ENCODE measurements at places on chromosomes 7 and 10.

DNA sequence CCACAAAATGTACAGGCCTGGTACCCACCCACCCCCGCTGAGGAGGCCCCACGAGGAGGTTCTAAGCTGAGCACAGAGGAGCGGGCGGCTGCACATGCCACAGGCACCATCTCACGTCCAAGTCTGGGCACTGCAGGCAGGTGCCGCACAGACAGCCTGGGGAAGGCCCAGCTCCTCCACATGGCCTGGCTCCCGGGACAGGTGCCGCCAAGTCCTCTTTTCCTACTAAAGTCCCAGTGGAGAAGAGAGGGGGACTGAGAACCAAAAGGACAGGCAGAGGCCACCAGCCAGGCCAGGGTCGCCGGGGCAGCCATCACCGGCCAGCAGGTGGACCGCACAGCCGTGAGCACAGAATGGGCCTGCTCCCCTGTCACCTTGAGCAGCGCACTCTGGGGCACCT, 91.1 kb downstream of the MAD1L1 start:
- no peak for DNase-seq

DNA sequence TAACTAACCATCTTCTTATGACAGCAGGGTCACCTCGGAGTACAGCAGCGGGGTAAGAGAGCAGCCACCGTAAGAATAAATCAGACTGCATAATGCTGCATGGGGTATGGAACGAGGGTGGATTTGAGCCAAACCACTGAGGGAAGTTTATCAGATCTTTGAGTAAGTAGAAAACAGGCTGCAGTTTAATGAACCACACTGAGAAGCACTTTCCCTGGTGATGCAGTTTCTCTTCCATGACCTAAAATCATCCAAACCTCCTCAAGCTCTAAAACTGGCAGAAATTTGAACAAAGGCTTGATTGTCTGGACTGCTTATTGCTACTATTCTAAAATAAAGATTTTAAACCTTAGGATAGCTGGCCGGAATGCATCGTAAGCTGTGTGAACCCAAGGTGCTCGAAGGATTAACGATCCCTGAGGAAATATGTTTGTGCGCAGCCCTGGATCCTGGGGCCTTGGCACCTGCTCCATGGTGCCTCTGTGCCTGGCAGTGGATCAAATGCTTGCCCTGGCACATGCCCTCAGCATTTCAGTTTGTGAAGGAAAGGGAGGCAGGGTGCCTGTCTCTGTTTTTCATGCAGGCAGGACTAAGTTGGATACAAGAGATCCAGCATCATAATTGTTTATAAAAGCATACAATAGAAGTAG, 322.7 kb downstream of the LHFPL3 start:
- DNase-seq, result no peak

- DNase-seq, result no peak
Observed at GRCh38 chr7:105027176-105027853, 13.3 kb downstream of the KMT2E start.

DNA sequence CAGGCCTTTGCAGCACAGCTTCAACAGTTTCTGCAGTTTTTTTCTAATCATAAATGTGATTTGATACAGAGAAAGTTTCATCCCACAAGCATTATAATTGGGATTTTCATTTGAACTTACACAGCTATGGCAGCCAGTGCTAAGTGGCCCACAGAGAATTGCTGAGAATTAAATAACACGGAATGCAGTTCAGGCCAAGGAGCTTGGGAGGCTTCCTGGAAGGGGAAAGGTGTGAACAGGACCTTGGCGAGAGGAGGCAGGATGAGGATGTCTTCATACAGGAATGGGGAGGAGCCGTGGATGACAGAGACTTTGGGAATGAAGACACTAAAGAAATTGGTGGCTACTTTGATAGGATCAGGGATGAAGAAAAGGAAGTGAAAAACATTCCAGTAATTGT, 95.3 kb downstream of the ZNF22 start:
- no peak for DNase-seq

DNA sequence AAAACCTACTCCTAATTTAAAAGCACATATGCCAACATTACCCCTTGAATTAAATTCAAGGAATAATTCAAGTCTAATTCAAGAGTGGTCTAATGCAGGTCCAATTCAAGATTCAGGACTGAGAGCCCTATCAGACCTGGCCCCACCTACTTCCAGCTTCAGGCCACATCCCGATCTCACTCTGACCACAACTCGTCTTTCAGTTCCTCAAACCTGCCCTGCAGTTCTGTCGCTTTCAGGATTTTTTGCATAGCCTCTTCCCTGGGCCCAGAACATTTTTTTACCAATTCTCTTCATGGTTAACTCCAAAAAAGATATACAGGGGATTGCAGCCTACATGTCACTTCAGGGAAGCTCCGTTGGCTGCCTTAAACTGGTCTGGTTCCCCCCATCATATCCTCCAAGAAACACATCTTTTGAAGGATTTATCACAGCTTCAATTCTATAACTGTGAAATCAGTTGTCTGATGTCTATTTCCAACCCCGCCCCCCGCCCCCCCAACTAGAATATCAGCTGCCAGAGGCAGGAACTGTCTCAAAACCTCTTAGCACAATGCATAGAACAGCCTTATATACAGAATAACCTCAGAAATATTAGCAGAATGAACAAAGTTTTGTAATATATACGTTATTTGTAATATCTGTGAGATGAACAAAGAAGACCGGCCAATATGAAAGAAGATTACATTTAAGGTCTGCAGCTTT, 20.8 kb downstream of the CCDC6 start:
- peak; percentile 68 for DNase-seq

DNA sequence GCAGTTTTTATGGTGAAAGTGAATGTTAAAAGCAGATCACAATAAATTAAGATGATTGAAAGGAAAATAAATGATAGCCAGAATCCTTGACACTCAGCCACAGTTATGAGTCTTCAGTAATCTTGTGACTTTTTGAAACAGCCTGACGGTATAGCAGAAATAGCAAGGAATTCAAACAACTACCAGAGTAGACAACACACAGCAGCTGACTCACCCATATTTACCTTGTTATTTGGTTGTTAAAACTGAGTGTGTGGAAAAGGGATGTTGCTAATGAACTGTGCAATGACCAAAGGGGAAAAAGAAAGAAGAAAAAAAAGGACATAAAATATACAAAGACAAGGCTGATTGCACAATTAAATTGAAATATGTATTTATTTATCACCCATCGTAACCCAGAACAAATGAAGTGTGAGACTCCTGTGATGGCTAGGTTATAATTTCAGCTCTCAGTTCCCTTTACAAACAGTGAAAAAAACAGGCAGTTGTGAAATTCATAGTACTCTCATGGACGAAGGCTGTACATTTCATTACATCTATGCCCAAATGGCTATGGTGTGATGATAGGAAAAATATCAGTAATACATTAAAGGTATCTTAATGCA, 1023.0 kb upstream of the SORCS1 start:
- DNase-seq, result no peak

DNA sequence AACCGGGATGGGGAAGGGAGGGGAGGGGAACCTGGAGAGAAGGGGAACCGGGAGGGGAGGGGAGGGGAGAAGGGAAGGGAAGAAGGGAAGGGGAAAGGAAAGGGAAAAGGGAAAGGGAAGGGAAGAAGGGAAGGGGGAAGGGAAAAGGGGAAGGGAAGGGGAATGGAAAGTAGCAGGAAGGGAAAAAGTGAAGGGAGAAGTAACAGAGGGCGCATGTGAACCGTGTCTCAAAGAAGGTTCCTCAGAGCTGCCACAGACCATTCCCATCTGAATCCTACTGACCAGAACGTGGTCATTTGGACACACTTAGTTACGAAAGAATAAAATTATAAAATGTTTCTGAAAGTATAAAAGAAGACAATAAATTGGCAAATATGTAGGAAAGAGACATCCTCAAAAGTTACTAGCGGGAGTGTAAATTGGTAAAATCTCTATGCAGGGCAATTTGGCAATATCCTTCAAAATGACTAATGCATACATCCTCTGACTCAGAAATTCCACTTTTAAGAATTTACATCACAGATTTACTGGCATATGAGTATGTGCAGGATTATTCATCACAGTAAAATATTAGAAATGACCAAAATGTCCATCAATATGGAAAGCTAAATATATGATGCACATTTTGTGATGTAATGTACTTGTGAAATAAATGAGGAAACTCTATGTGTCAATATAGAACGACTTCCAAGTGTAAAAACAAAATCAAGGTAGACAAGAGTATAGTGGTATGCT, 12.9 kb downstream of the C10orf67 start:
- DNase-seq, result no peak
